ENCODE measurements at places on chromosomes 5 and 9.
A peak's percentile ranks its signal among the peaks of the same experiment; 100 is the strongest.

DNA sequence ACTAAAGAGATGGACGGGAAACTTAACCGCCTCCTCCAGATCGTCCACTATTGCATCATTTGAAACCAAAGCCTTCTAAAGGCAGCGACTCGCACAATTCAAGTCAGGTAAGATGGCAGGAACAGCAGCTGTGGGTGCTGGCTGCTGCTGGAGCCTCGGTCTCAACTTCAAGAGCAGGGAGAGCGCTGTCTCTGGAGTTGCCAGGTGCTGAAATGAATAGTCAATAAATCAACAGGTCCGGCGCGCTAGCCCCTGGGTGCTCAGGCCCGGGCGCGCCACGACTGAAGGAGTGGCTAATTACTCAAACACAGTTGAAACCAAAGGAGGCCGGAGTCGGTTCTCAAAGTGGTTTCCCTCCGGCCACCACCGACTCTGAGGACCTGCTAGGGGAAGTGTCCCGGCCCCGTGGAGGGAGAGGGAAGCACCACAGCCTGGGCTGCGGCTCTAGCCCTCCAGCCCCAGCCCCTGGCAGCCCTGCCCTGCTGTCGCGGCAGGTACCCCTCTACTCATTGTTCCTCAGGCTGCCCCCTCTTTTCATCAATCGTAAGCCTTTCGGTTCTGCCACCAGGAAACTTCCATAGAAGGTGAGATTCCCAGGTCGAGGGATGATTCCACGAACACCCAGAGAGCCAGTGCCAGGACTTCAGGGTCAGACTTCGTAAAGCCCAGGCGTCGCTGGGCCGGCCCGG lies 804 bp downstream of the TTC39B start:
- peak; percentile 89 for DNase-seq

GRCh38 chr5:152514827-152515397 lies 109.8 kb upstream of the NMUR2 start:
- peak; percentile 23 for DNase-seq

- no peak for DNase-seq
Observed at GRCh38 chr5:173954671-173955521, 34.1 kb upstream of the C5orf47 start.

- DNase-seq: peak; percentile 35
Observed at GRCh38 chr5:135230251-135230925, 168.6 kb downstream of the MACROH2A1 start.

DNA sequence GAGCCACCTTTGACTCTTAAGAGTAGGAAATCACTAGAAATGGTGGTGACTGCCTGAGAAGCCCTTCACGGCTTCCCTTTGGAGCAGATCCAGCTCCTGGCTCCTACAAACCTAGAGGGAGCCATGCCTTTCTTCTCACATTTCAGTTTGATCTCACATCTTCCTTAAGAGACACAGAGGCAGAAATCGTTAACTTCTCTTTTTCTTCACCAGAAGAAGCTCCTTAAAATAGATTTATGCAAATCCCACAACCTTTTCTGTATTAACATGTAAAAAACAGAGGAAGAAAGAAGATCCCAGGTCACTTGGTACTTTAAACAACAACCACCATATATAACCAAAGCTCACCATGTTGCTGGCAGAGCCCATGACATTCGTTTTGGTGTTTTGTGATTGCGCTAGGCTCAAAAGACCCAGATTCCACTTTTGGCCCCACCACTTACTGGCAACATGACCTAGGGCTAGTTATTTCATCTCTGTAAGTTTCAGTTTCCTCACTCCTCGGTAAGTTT lies 29.6 kb downstream of the PAX5 start:
- no peak for DNase-seq

DNA sequence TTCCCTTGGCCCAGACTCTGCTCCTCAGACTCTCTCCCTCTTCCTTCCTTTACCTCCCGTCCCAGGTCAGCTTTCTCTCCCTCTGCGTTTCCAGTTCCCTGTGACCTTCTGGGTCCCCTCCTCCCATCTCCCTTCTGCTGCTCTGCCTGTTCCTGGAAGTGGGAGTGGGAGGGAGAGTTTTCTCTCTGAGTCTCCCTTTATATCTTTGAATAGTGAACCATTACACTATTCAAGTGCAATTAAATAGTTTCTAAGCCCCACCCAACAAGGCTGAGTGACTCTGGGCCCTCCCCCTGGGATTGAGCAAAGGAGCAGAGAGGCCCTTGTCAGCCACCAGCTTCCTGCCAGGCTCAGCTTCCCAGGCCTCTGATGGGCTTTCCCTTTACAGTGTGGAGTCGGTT lies 34.8 kb downstream of the THBS4 start:
- no peak for DNase-seq

GRCh38 chr5:163760498-163760897 lies 255.1 kb downstream of the MAT2B start:
- DNase-seq: peak; percentile 92

DNA sequence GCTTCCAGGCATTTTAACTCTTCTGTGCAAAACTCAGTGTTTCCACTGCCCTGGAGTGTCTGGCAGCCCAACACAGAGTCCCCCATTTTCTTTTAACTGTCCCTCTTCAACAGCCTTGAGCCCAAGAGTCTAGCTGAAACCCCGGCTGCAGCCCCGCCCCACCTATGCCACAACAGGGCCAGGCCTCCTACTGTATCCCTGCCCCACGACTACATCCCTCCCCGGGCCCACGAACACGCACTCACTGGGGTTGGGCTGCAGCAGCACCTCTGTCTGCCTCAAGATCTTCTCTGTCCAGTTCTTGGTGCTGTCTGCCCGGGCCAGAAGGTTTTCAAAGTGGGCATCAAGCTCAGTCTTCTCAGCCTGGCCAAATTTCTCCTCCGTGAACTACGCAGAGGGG lies 6.1 kb downstream of the SH3GLB2 start:
- no peak for DNase-seq

GRCh38 chr5:39604491-39604890 lies 179.7 kb upstream of the DAB2 start:
- DNase-seq: no peak

DNA sequence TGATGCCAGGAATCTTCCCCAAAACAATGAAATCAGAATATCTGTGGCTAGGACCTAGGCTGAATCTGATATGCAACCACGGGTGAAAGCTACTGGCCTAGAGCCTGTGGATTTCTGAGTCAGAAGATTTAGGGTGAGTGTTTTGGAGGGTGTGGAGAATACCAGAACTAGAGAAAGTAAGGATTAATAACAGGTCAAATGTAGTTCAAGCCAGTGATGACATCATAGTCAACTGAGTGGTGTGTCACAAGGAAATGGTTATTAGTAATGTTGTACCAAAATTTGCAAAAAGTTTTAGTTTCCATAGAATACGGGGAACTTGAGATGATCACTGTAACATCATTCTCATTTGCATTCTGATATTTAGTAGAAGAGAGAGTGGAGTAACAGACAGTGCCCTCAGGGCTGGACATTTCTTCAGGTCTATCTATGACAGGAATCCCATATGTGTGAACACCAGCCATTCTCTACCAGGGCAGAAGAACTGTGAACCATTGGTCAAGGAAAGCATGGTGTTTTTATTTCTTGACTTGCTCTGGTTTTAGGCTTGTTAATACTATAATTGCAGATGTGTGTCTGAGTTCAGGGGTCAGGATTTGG lies 3.7 kb downstream of the GALNT12 start:
- peak; percentile 84 for DNase-seq

GRCh38 chr9:134066526-134066912 lies 1.3 kb downstream of the BRD3 start:
- DNase-seq: no peak

DNA sequence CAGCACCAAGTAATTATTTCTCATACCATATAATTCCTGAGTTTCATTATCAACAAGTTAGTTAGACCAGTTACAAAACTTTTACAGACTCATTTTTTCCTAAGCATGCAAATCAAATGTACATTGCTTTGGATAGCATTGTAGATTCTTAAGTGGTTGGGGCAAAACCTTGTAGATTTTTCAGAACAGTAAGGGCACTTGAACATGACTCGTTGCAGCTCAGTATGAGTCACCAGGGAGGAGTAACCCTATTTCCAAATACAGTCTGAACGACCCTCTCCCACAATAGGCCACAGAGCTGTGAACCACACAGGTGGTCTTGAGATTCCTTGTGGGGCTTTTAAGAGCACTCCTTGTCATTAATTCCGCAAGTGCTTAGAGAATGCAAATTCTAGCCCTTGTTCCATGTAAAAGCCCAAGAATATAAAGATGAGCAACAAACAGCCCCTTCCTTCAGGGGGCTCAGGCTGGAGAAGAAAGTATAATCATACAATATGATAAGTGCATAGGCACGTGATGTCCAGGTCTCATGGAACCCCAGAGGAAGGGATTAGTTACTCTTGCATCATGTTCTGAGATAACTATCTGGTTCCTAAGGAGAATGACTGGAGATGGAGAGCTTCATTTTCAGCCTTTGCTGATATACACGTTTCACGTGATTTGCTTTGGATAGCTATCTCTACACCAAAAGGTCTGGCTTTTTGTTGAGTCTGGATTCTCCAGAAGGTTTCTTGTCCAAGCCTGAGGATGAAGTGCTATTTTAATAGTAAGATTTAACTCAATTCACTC lies 295.7 kb downstream of the KCNN2 start:
- no peak for DNase-seq

GRCh38 chr5:102119252-102119651 lies 176.8 kb downstream of the SLCO4C1 start:
- DNase-seq: no peak

DNA sequence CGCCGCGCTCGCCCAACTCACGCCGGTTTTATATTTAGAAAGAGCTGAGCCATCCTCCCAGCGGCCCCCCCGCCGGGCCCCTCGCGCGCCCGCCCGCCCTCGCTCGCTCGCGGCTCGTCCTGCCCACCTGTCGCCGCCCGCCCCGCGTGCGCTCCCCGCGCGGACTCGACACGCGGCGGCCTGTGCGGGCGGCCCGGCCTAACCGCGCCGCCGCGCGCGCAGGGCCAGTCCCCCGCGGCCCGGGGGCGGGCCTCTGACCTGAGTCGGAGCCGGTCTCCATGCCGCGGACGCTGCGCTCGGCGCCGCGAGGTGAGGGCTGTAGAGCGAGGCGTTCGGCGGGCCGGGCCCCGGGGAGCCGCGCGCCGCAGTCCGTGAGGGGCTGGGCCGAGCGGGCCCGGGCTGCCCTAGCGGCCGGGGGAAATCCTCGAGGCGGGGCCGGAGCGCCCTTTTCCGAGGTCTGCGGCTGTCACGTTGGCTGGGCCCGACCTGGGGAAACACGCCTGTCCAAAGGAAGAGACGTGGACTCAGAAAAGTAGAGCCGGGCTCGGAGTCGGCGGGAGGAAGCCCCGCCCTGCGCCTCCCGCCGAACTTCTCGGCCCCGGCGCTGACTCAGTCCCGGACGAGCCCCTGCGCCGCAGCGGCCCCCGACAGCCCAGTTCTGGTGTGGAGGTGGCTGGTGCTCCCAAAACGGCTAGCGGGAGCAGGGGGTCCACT lies at the start of gene ECPAS:
Gene ECPAS (minus strand): TSS at position 526 of the 714 bp plus-strand sequence. CDS start 11,465 bp downstream, outside the sequence.
- DNase-seq: peak; percentile 82

GRCh38 chr5:71734141-71734540 lies 15.1 kb downstream of the CARTPT start:
- DNase-seq: no peak

GRCh38 chr5:102771435-102771834 lies 16.3 kb downstream of the PAM start:
- no peak for DNase-seq

DNA sequence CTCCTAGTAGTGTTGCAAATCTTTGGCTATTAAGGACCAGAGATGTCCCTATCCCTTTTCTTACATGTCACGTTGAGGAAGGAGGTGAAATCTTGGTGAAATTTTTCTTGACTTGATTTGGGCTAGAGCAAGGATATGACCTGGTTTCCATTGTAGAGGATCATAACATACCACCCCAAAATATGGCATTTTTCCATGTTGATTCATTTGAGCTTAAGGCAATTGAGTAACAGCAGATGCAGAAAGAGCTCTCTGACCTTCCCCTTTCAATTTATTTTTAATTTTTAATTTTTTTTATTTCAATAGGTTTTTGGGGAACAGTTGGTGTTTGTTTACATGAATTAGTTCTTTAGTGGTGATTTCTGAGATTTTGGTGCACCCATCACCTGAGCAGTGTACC lies 61.2 kb upstream of the MAP1B start:
- DNase-seq: no peak

DNA sequence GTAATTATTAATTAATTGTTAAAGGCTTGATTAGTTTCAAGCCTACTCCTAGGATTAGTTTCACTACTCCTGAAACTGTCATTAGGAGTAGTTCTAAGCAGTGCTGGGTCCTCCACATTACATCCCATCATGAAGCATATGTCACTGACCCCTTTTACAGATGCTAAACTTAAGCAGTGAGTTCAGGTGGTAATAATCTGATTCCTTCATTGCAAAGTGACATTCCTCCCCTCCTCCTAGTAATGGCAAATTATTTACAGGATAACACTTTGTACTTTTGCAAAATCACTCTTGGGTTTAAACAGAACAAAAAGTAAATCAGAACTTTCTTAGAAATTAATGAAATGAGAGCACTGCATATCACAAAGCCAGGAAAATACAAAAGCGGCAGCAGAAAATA lies 52.4 kb downstream of the BAAT start:
- no peak for DNase-seq

DNA sequence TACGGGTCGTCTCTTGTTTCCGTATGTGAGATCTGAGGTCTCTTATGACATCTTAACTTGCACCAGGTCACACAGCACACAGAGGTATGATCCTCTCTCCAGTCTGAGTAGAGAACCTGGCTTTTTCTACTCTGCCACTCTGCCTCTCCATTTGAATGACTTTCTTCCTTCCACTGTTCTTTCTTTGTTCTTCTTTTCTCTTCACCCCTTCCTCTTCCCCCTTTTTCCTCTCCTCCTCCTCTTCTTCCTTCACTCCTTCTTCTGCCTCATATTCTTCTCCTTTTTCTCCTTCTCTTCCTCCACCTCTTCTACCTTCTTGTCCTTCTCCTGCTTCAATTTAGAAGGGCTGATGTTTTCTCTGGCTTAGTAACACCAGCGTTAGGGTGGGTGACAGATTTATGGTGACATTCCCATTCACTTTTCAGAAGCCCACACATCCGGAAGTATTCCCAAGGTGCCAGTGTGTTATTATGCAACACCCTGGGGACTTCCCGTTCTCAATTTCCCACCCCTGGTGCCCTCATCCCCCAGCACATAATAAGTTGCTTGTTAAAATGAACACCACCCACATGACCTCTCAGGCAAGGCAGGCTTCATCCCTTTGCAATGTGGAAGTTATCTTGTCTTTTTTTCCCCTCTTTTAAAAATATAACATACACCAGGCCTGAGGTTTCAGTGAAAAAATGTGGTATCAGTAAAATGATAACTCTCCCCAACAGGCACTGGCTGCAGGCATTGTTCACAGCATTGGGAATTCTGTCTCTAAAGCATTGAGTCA lies 122.0 kb downstream of the PAPPA start:
- no peak for DNase-seq

DNA sequence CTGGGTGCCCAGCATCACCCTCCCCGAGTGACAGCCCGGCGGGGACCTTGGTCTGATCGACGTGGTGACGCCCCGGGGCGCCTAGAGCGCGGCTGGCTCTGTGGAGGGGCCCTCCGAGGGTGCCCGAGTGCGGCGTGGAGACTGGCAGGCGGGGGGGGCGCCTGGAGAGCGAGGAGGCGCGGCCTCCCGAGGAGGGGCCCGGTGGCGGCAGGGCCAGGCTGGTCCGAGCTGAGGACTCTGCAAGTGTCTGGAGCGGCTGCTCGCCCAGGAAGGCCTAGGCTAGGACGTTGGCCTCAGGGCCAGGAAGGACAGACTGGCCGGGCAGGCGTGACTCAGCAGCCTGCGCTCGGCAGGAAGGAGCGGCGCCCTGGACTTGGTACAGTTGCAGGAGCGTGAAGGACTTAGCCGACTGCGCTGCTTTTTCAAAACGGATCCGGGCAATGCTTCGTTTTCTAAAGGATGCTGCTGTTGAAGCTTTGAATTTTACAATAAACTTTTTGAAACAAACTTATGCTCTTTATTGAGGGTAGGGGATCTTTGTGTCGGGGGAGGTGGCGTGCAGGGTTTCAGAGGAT lies 1.3 kb downstream of the GADD45G start:
- peak; percentile 83 for DNase-seq

GRCh38 chr9:33166231-33167083 lies 679 bp downstream of the B4GALT1 start:
- no peak for DNase-seq

Data from epithelial cell of esophagus (primary cell).